ENCODE measurements at places on chromosomes 2 and 18.

DNA sequence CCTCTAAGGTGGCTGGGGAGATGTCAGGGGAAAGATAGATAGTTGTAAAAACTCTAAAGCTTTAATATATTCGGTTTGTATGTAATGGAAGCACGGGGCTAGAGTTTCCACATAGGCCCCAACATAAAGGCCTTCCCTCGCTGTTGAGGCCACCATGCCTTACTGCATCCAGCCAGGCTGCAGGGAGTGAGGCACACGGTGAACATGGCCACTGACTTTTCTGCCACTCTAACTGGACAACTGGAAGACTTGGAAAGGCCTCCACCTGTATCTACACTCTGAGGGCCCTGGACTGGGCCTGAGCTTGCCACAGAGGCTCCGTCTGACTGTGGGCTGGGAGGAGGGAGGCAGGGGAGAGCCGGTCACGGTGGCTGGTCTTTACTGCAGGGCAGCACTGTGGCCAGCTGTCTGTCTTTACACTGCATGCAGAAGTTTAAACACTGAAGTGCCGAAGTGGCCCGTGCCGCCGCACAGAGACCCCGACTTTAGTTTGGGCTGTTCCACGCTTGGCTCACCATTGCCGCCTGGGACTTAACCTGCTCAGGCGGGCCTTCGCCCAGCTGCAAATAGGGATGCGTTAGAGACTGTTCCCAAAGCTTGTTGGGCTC, 66.7 kb downstream of the EMILIN2 start:
- no peak for DNase-seq

DNA sequence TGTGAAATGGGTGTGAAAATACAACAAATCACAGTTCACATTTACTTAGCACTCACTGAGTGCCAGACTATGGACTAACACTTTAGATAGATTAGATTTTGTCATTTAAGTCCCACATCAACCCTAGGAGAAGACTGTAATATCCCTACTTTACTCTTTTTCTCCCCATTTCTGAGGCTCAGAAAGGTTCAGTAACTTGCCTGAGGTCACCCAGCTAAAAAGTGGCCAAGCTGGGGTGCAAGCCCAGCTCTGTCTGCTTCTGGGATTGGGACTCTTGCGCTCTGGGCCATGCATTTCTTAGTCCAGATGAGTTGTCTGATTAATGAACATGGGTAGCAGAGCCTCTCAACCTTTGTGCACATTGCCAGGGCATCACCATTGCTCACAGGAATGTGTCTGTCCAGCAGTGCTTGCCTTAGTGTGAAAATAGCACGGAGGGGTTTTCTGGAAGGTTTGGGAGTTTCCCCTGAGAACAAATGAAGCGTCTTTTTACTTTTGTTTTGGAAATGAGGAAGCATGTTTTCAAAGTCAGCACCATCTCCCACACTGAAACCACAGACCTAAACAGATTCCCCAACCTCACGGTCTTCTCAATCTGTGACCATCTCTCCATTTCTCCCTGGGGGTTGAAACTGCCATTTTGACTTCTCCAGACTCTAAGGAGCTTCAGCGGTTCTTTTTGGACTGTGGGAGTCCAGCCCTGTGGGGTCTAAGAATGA, 31.9 kb downstream of the NRP2 start:
- DNase-seq, result no peak

GRCh38 chr18:13137670-13138419, 80.7 kb upstream of the LDLRAD4 start:
- DNase-seq, result no peak

DNA sequence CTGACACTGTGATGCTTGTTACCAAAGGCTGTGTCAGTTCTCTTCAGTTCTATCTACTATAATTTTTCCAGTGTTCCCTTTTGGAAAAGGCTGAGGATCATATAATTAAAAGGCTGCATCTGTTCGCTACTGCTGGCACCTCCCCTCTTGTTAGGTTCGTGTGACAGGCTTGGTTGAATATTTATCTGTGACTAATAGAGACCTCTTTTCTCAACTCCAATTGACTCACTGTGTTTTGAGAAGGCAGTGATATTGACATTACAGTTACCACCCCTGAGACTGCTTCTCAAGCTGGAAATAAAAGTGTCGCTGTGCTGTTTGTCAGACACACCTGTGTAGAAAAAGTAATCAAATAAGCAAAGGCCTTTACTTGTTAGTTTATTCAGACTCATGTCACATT, 205.5 kb upstream of the KCNH7 start:
- no peak for DNase-seq

DNA sequence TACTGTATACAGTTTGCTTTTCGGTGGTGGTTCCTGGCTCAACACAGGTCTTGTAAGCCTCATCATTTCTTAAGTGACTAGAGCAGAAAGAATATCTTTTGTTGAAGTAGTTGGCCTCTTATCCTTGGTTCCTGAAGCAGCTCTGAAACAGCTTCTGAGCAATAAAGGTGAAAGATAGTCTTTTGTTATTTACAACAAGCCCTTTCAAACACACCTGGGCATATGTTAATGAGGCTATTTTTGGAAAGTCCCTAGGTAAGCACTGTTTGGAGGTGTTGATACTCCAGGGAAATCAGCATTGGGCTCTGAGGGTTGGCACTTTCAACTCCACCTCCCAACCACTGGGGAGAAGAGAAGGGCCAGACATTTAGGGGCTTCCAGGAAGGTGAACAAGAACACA, 211.0 kb downstream of the MCFD2 start:
- no peak for DNase-seq

GRCh38 chr2:128610496-128610895, 291.8 kb upstream of the HS6ST1 start:
- DNase-seq, result no peak

- no peak for DNase-seq
These were observed 5.3 kb upstream of the LHCGR start for GRCh38 chr2:48760826-48761225.

DNA sequence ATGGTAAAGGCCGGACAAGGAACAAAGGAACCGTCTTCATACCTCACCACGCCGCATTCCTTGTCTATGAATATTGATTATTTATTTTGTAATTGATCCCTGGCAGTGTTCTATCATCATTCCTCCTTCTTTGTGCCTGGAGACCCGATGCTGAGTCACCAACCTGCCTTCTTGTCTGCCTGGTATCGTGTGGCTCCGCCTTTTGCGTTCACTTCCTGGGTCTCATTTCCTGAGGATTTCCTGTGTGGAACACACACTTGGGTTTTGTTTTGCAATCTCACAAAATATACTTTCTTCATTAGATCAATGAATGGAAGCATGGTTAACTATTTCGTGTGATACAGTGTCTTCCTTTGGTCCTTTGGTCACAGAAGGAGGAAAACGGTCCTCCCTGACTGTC, 95.5 kb upstream of the SNTG2 start:
- no peak for DNase-seq
